ENCODE measurements at places on chromosomes 16 and 17.

GRCh38 chr17:74219576-74220133 lies 6.3 kb downstream of the TTYH2 start:
- DNase-seq: no peak

DNA sequence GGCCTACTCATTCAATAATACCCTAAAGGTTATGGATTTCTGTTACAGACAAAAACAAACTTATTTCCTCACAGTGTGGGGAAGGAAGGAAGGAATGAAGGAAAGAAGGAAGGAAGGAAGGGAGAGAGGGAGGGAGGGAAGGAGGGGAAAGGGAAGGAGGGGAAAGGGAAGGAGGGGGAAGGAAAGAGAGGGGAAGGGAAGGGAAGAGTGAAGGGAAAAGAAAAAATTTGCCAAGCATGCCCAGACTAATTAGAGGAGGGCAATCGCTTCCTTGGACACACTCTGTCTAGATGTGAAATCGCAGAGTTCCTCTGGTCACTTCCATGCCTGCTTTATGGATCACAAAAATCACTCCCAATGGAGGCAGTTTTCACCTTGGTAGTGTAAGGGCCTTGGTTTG lies 570.1 kb upstream of the SOX9 start:
- no peak for DNase-seq

GRCh38 chr17:50359005-50359699 lies 13.2 kb downstream of the XYLT2 start:
- no peak for DNase-seq

DNA sequence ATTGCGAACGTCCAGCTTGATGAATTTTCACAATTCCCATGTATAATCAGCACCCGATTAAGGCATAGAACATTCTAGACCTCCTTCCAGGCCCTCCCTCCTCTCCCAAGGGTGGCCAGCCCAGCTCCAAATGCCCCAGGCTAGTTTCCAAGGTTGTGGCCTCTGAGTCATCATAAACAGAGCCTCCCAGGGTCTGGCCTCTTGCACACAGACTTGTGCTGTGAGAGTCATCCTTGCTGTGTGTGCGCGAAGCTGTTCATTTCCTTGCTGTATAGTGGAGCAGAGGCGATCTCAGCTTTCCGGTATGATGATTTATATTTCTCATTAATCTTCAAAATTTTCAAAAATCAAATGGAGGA lies 20.5 kb upstream of the JPH3 start:
- peak; percentile 80 for DNase-seq

- DNase-seq: no peak
Observed at GRCh38 chr16:14036889-14037288, 34.2 kb upstream of the MRTFB start.

DNA sequence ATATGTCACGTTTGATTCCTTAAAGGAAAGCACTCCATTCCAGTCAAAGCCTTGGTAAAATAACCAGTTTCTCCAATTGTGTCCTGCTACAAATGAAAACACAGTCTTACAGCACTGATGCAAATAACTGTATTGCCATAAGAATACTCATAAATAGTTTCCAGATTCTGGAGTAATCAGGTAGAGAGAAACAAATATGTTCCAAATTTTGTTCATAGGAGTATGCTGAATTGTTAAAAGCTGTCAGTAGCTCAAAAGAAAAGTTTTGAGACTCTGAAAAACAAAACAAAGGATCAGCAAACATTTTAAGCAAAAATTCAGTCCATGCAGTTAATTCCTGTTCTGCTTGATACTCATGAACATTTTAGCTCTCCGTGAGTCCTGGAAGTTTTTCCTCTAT lies 7.8 kb downstream of the DHRS7B start:
- no peak for DNase-seq

DNA sequence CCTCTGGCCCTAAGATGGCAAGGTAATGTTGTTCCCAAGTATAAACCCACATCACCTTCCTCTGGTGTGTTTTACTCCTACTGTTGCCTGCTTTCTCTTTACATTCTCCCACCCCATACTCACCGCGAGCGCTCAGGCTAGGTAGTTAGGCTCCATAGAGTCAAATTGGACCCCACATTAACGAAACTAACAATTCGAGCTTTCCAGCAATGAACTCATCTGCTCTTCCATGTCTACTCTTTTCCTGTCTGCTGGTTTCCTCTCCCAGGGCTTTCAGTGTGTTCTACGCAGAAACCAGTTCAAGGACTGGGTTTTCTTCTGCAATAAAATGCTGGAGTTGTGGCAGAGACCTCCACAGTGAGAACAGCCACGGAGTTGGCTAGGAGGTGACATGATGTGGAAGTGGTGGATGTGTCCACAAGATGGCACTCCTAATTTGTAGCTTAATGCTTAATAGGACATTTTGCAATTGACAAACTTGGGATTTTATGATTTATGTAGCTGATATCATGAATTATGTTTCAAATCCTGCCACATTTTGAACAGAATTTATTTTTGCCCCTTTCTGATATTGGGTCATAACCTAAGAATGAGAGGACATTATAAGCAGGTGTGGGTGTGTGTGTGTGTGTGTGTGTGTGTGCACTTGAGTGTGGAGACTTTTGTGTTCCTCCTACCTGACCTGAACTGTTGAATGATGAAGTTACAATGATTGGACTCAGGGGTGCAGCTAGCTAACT lies 2.2 kb upstream of the UQCRC2 start:
- DNase-seq: no peak

DNA sequence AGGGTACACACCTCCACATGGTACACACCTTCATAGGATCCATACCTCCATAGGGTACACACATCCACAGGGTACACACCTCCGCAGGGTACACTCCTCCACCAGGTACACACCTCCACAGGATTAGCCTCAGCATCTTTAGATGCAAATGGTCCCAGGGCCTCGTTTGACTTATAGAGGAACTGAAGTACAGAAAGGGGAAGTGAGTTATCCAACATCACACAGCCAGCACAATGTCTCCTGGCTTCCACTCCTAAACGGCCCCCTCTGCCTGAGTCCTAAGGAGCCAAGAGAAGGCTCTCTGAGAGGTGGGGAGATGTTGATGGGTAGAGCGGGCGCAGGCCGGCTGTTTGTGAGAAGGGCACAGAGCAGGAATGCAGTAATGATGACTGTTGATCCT lies 12.0 kb downstream of the FOXN1 start:
- no peak for DNase-seq

GRCh38 chr16:53773150-53773846 lies 69.3 kb downstream of the FTO start:
- peak; percentile 49 for DNase-seq

Data from retinal pigment epithelial cell (primary cell).